ENCODE measurements at places on chromosomes 1 and 21. TPM values are rescaled to one million over a fixed set of nuclear protein-coding genes. Genes with fewer than 3 reads are reported as not detected.

CORT gene
- total RNA-seq, result 0.13 TPM

KRTAP19-1 gene
- total RNA-seq, result not detected

GRCh38 chr1:31718327-31718897 is 14.6 kb upstream of the COL16A1 start:
- no peak for DNase-seq

DNA sequence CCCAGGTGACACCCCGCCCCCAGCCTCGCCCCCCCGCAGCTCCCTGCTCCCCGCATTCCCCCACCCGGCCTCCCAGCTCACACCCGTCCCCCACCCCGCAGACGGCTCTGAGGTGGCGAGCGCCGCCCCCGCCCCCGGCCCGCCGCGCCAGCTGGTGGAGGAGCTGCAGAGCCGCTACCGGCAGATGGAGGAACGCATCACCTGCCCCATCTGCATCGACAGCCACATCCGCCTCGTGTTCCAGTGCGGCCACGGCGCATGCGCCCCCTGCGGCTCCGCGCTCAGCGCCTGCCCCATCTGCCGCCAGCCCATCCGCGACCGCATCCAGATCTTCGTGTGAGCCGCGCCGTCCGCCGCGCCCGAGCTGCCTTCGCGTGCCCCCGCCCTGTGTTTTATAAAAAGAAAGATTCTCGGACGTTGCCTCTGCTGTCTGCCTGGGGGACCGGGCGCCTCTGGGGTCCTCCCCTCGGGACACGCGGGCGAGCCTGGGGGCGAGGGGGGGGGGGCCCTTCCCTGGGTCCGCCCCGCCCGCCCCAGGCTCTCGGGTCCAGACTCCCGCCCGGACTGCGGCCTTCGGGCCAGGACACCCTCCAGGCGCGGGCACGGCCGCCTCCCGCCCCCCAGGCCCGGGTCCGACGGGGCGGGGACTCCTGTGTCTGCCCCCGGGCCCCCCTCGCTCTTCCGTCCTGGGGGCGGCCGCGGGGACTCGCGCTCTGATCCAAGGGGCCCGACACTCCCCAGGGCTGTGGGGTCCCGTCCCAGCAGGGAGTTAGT is 1.6 kb upstream of the MMP23B start:
- DNase-seq, result peak; percentile 81

DNA sequence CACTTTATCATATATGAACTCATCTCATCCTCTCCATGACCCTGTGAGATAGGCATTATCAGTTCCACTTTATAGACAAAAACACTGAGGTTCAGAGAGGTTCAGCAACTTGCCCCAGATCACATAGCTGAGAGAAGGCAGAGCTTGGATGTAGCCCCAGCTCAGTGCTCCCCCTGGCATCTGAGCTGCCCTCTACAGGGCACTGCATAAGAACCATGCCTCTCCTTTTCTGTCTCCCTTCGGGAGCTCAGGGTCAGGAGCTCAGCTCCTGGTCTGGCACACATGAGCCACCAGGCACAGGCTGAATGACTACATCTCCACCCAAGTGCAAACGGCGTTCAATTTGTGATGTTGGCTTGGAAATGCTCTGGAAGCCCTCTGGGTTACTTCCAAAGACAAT is 16.9 kb downstream of the RAB7B start:
- no peak for DNase-seq

DNA sequence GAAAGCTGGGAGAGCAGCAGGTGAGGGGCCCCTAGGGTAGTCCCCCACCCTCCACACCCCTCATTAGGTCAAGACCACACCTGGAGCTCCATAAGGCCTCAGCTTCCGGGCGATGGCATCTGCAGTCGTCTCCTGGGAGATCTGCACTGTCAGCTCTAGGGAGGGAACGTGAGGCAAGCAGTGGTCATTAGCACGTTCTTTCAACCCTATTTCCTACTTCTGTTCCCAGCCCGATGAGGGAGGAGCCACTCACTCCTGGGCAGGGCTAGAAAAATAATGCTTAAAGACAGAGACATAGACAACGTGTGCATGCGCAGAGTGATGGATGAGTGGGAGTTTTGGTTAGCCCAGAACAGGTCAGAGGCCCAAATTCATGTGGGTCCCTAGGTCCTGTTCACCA is 9.7 kb downstream of the KDF1 start:
- no peak for DNase-seq
